BE2C (cell line): ENCODE measurements at places on chromosomes 7 and 10.

- DNase-seq = no peak
Observed at GRCh38 chr7:48251766-48252165, 80.5 kb downstream of the ABCA13 start.

DNA sequence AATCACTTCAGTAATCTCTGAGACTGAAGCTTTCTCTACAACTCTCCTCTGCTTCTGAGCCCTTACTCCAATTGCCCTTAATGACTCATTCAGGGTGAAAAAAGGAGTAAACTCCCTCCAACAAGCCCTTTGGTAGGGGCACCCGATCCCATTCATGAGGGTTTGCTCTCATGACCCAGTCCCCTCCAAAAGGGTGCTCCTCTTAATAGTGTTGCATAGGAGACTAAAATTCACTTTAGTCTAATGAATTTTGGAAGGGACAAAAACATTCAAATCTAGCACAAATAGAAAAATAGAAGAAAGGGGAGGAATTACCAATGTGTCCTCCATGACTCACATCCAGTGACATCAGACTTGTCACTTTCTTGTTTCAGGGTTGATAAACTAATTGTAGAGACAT is 66.2 kb upstream of the CCNY start:
- no peak for DNase-seq

GRCh38 chr10:505419-505818 is 184.0 kb downstream of the DIP2C start:
- DNase-seq = no peak

- no peak for DNase-seq
Observed at GRCh38 chr10:116972131-116972530, 32.9 kb downstream of the SHTN1 start.

DNA sequence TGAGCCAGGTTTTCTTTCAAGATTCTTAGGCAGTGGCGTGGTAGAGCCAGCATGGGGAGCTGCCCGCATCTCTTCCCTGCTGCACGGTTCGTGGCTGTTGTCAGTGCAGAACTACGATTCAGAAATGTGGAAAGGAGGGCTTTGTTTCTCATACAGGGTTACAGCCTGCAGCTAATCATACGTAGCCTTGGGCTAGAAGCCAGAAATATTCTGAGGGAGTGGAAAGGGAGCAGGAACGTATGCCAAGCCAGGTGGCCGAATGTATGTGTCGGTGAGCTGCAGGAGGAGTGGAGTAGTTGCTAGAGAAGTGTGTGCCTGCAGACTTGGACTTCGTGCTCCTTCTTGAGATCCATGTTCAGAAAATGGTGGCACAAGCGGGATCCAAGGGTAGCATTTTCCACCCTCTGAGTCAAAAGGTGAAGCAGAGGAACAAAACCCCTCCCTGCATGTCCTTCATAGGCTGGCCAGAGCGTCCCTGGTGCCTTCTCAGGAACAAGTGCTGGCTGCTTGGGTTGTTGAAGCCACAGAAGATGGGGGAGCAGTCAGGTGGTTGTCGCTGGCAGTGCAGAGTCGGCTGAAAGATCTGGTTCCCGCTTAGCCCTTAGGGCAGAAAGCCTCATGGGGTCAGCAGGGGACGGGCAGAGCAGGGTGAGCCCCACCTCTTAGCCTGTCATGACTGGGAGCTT is 40.9 kb downstream of the LANCL2 start:
- DNase-seq = no peak

DNA sequence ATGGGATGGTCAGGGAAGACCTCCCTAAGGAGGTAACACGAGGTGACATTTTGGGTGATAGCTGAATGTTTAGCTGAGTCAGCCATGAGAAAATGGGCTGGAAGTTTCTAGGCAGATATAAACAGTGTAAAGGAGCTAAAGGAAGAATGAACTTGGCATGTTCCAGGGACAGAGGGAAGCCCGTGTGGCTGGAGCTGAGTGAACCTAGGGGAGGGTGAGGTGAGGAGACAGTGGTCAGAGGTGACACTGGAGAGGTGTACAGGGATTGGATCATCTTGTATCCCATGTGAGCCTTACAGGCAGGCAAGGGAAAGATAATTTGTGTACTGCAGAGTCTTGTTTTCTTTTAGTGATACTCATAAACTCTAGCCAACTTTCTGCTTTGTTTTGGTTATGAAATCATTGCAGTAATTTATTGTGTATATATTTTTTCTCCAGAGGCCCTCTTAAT is 1.8 kb downstream of the STARD3NL start:
- DNase-seq = no peak

DNA sequence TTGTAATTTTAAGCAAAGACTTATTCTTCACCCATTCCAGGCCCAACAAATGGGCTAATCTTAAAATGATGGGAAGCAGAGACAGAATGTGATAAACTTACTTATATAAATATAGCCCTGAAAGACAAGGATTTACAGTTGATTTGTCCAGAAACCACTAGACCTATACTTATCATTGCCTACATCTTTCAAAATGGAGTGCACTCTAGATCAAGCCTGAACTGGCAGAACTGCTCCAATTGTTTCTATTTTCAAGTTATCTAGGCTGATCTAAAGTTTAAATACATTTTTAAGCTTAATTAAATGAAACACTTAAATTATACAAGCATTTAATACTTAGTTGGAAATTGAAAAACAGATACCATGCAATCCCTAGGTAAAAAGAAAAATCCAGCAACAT is 24.9 kb upstream of the PALS2 start:
- DNase-seq = no peak

DNA sequence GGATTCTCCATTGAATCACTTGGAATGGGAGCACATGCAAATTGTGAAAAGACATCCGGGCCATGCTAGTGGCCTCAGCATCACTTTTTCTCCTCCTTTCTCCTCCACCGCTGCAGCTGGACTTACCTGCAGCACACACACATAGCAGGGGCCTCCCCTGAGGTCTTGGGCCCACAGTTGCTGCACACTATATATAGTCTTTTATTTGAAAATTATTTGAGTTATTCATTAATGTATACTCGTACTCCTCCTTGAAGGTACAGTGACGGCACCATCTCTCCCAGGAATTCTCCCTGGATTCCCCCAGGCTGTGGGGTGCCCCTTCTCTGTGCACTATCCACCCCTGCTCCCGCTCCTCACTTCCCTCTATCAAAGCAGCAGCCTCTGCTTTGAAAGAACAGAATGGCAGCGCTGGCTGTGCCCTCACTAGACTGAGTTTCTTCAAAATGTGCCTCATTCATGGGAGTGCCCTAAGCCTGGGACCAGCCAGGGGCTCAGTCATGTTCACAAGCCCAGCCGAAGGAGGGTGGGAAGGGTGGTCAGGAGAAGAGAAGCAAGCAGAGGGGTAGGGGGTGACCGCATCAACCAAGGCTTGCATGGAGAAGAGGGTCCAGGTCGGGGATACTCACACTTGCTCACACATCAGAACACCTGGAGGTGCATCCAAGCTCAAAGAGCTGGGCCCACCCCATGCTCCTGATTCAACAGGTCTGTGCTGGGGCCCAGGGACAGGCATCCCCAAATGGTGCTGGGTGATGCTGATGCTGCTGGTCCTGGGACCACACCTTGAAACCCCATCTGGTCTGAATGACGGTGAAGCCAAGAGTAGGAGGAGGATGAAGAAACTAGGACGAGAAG is 156.2 kb upstream of the ZMIZ1 start:
- DNase-seq = no peak

DNA sequence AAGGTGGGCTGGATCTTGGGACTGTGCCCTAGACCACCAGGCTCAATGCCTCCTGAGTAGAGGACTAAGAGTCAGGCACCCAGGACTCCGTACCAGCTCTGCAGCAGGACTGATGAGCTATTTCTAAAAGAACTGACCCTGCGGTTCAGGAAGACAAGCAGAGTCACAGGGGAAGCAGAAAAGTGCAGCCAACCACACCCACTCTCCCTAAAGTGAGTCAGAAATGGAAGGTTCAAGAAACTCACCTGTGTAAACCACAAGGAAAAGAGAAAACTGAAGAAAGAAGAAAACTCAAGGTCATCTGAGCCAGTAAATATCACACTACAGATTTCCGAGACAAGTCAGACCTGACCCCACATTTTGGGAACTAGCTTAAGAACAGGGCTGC is 2.5 kb downstream of the PARP12 start:
- DNase-seq = no peak

DNA sequence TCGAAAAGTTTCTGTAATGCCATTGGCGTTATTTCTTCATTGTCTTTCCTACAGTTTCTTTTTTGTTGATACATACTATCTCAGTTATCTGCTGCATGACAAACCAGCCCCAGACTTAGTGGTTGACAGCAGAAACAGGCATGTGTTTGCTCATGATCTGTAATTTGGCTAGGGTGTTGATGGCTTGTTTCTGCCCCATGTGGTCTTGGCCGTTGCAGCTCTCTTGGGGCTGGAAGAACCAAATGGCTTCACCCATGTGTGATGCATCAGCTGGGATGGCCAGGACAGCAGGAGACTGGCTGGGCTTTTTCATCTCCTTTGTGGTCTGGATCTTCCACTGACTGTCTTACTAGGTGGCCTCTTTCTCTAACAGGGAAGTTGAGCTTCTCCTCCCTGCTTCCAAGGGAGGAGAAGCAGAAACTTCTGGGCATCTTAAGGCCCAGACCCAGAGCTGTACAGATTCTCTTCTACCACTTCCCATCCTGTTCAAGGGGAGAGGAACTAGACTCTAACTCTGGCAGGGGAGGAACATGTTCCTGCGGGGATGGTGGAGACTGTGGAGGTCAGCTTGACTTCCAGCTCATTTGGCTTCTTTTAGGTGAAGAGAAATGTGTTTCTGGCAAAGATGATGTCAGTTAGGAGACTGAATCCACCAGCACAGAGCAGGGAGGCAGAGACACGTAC is 89.3 kb downstream of the FANK1 start:
- no peak for DNase-seq

DNA sequence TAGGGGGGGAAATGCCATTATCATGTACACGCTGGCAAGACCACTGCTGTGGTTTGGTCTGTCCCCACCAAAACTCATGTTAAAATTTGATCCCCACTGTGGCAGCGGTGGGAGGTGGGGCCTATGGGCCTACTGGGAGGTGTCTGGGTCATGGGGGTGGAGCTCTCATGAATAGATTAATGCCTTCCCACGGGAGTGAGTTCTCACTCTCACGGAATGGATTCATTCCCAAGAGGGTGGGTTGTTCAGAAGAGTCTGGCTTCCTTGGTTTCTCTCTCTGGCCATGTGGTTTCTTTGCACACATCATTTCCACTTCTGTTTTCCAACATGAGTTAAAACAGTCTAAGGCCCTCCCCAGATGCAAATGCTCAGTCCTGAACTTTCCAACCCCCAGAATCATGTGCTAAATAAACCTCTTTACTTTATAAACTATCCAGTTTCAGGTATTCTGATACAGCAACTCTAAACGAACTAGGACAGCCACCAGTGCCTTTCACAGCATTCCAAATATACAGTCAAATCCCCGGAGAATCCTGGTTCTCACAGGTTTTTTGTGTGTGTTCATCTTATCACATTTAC is 44.3 kb downstream of the SMURF1 start:
- no peak for DNase-seq

DNA sequence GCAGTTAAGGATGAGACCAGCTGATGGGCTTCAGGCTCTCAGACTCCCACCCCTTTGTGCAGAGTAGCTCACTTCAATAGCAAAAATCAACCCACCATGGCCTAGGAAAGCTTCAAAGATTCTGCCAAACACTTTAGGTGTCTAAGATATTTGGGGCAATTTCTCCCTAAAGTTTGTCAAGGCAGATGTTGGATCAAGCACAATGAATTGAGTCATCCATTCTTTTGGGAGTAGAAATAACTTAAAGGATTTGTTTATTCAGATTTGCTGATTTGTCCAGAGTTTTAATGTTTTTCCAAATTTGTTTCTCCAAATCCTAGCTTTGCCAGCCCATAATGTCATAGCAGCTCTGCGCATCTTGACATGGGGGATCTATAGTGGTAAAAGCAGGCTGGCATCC is 855.1 kb downstream of the LRMDA start:
- no peak for DNase-seq

DNA sequence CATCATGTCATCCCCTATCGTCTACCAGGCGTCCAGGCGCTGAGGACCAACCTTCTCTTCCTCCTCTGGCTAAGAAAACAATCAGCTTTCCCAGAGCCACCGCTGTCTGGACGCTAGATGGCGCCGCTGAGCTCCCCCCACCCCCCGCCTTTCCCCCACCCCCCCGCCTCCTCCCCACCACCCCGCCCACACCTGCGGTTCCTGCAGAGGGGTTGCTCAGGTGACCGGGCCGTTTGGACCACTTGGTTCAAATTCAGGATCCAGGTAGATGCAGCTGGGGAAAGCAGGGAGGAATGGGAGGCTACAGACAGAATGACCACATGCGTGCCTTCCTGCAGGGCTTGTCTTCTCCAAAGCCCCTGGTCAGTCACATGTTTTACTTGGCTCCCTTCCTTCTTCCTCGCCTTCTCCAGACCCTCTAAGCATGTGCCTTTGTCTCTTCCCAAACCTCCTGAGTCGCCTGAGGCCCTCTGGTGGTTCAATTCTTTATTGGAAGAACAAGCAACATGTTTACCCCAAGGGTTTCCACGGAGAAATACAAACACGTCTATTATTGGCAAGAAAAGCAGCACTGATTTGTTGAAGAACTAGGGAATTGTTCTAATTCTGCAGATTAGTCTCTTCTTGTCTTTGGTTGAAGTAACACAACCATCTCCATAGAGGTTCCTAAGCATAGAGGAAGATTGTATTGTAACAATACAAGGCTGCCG is 24.7 kb downstream of the AOC1 start:
- peak; percentile 84 for DNase-seq

GRCh38 chr10:14880229-14880628 is 1.6 kb downstream of the SUV39H2 start:
- DNase-seq = no peak

DNA sequence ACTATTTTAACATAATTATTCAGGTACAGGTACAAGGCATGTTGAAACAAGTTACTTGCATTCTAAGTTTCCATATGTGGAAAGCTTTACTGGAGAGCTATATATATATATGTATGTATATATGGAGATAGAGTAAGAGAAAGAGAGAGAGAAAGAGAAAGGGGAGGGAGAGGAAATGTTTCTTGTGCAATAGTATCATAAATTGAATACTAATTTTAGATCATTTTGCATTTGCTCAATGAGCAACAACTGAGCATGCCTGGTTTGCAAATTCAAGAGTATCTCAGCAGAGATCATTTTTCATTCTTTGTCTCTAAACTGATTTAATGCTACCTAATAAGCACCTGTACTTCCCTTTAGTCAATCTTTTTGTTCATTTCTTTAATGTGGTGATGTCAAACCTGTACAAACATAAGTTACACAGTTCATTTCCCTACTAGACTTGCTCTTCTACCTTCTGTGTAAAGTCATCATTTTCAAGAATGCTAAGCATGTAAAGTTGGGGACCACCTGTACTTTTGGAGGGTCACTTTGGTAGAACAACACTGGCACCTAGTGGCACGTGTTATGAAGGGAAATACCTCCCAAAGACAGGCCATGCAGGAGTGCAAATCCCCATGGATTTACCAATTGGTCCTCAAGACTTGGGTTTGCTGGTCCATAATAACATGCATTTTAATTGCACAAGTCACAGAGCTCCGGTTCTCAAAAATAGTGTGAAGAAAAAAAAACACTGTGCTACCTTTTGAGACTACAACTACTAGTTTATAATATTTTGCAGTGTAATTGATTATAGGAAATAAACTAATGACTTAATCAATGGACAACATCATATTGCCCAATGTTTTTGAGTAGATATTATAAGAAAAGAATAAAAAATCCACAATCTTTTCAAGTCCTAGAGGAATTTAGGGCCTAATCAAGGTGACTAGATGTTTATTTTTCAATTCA is 431.2 kb upstream of the IGFBP3 start:
- peak; percentile 42 for DNase-seq

- no peak for DNase-seq
Observed at GRCh38 chr10:121653608-121654007, 55.4 kb upstream of the FGFR2 start.
